ENCODE measurements at places on chromosomes 11 and 22.

- DNase-seq, result no peak
These were observed 25.5 kb downstream of the IL18BP start for GRCh38 chr11:72024069-72024754.

DNA sequence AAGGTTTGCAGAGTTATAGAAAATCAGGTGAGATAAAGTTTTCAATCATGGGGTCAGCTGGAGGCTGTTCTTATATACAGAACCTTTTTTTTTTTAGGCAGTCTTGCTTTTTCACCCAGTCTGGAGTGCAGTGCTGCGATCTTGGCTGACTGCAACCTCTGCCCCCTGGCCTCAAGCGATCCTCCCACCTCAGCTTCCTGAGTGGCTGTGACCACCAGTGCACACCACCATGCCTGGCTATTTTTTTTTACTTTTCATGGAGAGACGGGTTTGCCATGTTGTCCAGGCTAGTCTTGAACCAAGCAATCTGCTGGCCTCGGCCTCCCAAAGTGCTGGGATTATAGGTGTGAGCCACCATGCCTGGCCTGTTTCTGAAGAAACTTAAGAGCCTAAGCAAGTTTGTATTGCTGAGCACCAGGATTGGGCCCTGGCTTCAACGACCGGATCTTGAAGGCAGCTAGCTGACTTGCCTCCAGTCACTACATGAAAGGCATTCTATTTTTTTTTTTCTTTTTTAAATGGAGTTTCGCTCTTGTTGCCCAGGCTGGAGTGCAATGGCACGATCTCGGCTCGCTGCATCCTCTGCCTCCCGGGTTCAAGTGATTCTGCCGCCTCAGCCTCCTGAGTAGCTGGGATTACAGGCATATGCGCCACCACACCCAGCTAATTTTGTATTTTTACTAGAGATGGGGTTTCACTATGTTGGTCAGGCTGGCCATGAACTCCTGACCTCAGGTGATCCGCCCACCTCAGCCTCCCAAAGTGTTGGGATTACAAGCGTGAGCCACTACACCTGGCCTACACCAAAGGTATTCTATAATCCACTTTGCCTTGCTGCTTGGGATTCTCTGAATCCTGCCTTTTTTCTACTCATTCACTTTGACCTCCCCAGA lies 7.6 kb downstream of the XBP1 start:
- no peak for DNase-seq

DNA sequence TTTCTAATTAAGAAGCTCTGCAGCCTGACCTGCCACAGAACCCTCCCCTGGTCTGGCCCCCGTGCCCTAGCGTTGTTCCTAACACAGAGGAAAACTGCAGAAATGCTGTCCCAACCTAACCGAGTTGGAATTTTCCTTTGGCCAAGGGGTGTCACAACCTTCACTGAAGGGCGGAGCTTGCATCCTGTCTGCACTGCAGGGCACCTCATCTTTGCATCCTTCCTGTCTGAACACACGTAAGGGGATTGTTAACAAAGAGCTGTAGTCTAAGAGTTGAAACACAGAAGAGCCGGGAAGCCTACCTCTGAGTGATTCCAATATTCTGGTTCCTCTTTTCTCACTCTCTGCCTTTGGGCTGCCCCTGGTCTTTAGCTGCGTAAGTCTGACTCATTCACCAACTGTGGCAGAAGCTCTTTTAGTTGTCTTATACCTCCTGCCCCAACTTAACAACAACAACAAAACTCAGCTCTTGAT lies 1.6 kb downstream of the DIXDC1 start:
- DNase-seq, result no peak

- DNase-seq, result no peak
These were observed 44.6 kb downstream of the LMO2 start for GRCh38 chr11:33847251-33847650.

GRCh38 chr11:45209891-45210699 lies 63.7 kb downstream of the PRDM11 start:
- DNase-seq, result peak; percentile 63

DNA sequence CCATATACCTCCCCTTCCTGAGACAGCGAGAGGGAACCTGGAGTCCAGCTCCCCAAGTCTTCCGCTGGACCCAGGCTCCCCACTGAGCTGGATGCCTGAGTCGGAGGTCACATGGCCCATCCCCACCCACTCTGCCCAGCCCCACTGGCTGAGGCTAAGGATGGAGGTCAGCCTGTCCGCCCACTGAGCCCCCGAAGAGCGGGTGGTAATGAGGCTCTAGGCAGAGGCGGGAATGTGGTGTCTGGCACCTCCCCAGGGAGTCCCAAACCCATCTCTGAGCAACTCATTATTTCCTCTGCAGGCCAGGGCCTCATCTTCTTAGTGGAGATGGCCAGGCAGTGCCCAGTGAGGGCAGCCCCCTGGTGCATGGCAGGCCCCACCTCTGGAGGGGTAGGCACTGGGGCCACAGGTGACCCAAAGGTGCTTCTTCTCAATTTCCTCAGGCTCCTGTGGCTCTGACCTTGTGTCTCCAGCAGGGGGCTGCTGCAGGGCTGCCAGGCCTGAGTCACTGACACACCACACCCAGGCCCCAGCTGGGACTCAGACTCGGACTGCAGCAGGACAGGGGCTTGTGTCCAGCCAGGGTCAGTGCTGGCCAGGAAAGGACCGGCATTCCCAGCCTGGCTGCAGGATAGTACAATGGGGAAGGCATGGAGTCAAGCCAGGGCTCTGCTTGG lies 10.2 kb upstream of the PDE2A start:
- no peak for DNase-seq

DNA sequence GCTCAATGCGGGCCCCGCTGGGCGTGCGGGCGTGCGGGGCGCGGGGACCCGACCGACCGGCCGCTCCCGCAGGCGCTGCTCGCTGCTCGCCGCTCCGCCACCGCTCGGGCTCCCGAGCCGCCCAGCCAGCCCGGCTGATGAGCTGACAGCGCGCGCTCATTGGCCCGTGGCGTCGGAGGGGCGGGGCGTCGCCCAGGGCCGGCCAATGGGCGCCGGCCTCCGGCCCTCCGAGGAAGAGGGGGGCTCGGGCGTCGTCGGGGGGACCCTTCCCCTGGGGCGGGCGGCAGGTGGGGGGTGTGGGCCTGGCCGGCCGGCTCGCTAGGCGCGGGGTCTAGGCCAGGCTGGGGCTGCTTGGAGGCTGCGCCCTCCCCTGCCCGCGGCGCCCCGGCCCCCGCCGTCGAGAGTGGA lies at the start of gene SCUBE1:
Gene SCUBE1 (minus strand): TSS at position 111 of the 408 bp plus-strand sequence. CDS start 111 bp downstream, outside the sequence.
- peak; percentile 22 for DNase-seq

DNA sequence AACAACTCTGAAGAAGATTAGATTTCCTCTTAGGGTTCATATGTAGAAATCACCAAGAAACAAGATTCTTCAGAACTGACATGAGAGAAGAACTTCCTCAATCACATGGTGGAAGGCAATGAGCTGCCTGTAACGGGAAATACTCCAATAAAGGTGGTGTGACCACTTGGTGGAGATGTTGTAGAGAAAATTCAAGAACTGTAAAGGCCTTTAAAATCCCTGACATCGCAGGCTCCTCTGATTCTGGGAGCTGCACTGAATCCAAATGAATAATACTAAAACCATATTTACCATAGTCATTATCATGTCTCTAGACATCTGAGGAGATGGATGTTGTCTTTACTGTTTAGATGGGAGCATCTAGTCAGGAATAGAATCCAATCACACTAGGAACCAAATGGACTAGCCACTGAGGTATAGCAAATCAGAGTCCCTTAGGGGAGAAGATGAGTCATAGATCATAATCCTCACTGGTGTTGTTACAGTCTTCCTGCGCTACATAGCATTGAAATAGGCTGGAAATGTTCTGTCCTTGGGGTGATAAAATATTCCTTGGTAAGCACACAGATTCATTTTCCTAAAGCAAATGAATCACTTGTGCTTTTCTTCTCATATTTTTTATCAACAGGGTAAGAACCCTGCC lies 321.6 kb upstream of the TENM4 start:
- DNase-seq, result no peak

DNA sequence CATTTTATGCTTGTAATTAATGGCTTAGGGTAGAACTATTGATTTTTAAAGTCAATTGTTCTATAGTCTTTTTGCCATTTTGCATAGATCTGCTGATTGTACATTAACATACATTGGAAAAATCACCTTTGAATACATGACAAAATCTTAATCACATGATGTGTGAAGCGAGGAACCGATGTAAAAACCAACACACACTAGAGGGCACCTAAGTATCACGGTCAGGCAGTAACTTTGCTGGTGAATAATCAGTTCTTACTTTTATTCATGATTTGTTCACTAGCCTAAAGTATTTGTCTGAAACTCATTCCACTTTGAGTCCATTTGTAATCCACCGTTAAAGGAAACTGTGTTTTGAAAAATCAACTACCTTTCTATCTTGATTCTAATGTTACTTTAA lies 28.2 kb downstream of the JHY start:
- DNase-seq, result no peak

DNA sequence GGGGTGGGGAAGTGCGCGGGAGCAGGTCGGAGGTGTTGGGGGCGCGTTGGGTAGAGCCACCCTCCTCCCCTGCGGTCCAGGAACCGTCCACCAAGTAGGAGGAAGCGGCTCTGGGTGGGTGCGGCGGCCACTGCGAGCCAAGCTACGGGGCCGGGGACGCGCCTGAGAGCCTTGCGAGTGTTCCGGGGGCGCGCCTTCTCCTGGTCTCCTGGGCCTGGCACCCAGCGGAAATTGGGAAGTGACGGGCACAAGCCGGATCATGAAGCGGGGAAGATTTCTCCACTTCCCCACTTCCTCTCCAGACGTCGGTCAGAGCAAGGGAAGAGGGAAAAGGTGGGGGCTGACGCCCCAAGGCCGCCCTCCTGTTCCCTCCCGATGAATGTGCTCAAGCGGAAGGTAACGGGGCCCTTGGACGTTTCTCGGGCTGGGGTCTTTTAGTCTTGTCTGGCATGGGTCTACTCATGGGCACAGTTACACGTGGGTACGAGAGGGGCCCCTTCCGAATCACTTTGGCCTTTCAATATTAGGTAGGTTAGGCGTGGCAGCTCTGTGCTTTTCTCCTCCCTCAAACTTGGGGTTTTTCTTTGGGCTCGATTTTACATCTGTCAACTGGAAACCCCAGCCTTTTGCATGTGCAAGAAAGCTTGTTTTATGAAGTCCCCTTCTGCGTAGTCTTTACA lies 865 bp downstream of the RBM14 start:
- DNase-seq, result peak; percentile 72

DNA sequence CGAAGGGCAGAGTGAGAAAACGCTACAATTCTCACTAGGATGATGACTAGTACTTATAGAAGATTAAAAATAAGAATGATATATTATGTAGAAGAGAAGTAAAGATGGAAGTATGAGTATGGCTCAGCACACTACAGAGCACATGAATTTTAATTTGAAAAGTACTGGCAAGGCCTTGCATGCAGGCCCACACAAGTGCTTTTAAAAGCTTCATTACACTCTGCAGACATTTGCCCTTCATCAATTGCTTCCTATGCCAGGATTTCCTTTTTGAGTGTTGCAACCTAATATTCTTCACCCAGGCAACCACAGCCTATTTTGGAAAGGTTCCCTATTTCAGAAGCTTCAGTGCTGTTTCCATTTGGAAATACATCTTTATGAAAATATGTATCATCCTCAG lies 81.1 kb downstream of the LARGE2 start:
- DNase-seq, result peak; percentile 25

GRCh38 chr11:65814986-65815565 lies 18.7 kb upstream of the SNX32 start:
- no peak for DNase-seq

DNA sequence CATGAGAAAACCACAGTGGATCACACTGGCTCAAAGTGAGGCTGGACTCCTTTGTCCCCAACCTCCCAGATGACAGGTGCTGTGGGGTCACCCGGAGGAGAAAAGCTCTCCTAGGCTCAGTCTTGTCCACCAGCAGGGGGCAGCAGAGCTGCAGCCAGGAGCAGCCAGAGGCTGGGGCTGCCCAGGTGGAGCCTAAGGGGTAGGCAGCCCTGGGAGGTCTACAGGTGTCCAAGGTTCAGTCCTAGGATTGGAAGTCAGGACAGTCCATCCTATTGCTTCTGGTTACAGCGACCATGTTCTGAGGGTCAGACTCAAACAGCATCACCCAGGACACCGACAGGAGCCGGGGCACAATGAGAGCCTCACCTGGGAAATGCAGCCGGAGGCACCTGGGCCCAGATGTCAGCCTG lies 77.6 kb upstream of the IGLL5 start:
- no peak for DNase-seq

DNA sequence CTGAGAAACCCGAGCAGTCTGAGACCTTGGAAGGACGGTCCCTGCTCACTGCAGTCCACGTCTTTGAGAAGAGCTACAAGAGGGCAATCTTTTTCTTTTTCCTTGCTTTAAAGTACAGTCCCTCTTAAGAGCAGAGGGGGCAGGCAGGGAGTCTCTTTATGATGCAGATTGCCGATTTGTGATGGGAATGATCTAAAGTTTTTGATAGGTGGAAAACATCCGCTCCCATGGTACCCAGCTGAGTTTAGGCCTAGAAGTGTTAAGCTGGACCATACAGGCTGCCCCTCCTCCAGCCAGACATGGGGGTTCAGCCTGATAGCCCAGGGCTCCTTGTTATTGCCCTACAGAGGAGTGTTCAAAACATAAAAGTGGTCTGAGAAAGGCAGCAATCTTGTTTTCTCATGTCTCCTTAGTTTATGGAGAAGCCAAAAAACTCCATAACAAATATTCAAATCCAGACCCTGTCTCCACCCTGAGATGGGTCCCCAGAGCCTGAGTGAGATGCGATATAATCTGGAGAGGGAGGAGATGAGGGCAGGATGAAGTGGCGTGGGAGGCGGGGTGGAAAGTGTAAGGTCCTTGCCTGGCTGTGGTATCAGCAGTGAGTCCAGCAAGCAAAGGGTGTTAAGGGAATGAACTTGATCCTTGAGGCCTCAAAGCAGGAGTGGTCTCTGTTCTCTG lies 135.1 kb downstream of the FDX1 start:
- DNase-seq, result no peak

- no peak for DNase-seq
These were observed 40.2 kb downstream of the FEZ1 start for GRCh38 chr11:125455851-125456250.

GRCh38 chr22:35923026-35923425 lies 105.6 kb downstream of the RBFOX2 start:
- DNase-seq, result no peak

DNA sequence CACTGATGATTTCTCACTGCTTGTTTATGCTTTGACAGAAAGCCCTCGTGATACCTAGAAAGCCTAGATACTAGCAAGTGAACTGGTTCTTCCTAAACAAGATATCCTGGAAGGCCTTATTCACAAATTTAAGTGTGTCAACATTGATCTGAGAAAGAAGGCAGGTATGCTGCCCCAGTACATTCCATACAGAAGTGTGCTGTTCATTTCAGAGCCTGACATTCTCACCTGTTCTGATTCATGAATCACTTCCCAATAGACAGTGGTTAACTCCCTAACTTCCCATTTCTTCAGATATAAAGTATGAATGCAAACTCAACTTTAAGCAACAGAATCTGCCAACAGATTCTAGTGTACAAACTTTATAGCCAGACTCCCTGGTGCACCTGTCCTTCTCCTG lies 15.5 kb upstream of the RASSF10 start:
- DNase-seq, result no peak

DNA sequence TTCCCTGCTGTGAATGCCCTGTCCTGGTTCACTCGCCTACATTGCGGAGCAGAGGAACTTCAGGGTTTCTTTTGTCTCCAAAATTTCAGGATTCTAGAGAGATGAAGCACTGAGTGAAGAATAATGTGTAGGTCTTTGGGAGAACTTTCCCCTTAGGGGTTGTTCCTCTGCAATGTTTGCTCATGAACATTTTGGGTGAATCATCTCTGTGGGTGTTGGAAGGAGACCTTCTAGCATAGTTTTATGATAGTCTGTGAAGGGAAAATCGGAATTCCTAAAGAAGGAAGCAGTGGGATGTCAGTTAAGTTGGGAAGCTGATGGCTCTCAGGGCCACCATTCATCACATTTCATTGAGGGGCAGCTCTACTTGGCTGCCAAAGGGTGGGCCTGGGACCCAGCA lies 64.8 kb downstream of the MIAT start:
- no peak for DNase-seq
